Substantia nigra (tissue), 51 donors: ENCODE measurements at places on chromosomes 7 and 10.

DNA sequence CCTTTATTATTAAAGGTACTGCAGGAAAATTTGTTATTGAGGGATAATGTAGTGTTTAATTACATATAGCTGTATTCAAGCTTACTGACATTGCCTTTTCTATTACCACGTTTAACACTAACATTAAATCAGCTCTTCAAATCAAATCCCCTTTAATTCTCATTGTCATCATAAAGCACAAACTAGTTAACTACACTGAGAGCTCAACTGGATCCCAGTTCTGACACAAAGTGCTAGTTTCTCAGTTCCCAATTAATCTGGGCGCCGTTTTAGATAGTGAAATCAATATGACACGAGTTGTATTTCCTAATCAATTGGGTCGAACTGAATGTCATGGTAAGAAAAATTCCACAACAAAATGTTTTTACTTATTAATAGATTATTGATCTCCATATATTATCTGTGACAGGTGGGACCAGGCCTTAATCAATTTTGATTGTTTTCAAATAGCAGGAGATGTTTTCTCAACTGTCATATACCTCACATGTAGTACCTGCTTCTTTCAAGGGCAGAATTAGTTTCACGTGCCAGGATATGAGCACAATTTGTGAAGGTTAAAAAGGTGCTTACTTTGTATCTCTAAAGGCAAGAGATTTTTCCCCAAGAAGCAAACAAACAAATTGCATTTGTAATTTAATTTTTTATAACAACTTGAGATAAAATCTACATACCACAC, 71.0 kb downstream of the AASS start:
- DNase-seq, result no peak

- DNase-seq, result no peak
Measured at GRCh38 chr10:45253183-45253914, 62.1 kb downstream of the OR13A1 start.

- DNase-seq, result no peak
Measured at GRCh38 chr7:142891490-142892082, 6.0 kb upstream of the TRPV6 start.

- DNase-seq, result no peak
Measured at GRCh38 chr7:28466341-28466740, 54.0 kb downstream of the CREB5 start.

DNA sequence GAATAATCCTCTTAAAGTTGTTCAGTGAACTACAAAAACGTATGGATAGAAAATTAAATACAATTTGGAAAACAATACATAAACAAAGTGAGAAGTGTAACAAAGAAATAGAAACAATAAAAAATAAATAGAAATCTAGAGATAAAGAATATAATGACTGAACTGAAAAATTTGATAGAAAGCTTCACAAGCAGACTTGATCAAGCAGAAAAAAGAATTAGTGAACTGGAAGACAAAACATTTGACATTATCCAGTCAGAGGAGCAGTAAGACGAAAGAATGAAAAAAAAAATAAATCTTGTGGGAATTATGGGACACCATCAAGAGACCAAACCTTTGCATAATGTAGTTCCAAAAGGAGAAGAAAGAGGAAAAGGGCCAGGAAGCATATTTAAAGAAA, 32.4 kb upstream of the NPY start:
- no peak for DNase-seq

- no peak for DNase-seq
Measured at GRCh38 chr10:101130141-101130540, 959 bp upstream of the TLX1 start.

DNA sequence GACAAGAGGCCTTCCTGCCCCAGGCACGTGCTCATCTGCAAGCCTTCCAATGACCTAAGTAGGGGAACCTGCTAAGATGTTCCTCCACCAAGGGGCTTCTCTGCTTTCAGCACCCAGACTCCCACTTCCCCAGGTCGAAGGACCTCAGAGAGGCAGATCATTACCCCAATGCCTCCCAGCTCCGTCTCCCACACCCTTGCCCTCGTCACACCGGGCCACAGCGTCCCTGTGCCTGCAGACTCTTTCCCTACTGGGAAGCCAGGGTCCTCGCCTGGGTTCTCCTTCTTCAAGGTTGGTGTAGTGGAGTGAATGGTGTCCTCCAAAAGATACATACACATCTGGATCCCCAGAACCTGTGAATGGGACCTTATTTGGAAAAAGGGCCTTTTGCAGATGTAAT, 151.9 kb downstream of the UBE2H start:
- DNase-seq, result no peak

GRCh38 chr10:97875391-97875790, 25.7 kb downstream of the GOLGA7B start:
- DNase-seq, result no peak

DNA sequence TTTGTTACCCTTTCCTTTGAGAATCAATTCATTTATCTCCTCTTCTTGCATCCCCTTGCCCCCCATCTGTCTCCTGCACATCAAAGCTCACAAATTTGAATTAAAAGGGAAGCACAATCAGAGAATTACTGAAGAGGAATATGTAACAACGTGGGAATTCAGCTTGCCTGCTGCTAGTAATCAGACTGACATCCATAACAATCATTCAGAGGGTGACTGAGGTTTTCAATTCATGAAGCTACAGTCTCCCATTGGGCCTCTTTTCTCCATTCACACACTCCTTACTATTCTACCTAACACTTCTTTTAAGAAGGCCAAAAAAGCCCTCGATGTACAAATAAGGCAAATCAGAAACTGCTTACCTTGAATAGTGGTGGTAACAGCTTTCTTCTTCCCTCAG, 24.3 kb upstream of the DNA2 start:
- DNase-seq, result no peak

DNA sequence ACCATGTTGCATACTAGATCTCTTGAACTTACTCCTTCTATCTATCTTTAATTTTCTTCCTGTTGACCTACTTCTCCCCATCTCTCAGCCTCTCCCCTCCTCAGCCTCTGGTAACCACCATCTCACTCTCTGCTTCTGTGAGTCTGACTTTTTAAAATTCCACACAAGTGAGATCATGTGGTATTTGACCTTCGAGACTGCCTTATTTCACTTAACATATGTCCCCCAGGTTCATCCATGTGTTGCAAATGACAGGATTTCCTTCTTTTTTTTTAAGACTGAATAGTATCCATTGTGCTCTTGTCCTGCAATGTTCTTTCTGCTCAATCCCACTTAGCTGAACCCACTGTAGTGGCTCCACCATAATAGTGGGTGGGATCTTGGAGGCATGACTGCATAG, 51.4 kb upstream of the DNAJC1 start:
- DNase-seq, result no peak

- no peak for DNase-seq
Measured at GRCh38 chr7:68828575-68828974, 769.7 kb upstream of the AUTS2 start.

DNA sequence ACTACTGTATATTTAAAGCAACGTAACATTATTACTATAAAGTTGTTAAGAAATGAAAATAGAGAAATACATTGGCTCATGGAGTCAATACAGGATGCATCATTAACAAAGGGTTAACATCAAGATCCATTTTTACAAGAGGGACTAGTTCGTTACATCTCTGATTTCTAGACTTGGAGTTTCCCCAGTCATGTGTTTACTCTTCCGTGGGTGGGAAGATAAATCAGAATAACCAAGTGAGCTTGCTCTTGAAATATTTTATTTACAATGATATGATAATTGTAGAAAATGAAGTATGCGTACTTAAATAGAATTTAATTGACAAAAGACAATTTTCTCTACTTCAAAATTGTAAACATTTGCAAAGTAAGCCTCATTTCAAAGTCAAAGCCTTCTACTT, 1.0 kb upstream of the PRKAR2B start:
- DNase-seq, result no peak

DNA sequence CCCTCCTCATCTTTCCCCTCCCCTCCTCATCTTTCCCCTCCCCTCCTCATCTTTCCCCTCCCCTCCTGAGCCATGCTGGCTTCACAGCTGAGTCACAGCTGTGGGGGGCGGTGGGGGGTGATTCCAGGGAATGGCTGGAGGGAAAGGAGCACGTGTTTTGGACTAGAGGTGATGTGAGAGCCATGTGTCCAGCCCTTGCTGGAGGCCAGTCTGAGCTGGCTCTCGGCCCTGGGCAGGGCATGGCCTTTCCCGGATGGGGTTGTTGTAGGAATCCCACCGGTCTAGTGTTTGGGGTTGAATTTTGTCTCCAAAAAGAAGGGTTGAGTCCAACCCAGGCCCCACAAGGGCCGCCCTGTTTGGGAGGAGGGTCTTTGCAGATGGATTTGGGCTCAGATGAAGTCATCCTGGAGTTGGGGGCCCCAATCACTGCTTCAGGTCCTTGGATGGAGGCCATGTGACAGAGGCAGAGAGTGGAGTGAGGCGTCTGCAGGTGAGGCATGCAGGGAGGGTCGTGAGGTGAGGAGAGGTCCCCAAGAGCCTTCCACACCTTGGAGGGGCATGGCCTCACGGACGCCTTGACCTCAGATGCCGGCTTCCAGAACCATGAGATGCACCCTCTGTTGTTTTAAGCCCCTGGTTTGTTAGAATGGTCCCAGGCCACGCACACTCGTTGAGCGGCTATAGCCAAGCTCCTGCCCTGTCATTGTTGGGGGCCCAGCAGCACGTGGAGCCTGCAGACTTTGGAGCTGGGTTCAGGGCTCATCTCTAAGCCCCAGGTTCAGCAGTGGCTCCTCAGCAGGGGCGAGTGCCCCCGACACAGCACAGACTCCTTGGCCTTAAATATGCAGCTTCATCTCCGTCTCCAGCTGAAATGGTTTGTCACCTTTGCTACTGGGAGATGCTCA, 101.6 kb downstream of the DNAJB6 start:
- no peak for DNase-seq

- DNase-seq, result no peak
Measured at GRCh38 chr10:35409094-35409582, 72.8 kb downstream of the CCNY start.

DNA sequence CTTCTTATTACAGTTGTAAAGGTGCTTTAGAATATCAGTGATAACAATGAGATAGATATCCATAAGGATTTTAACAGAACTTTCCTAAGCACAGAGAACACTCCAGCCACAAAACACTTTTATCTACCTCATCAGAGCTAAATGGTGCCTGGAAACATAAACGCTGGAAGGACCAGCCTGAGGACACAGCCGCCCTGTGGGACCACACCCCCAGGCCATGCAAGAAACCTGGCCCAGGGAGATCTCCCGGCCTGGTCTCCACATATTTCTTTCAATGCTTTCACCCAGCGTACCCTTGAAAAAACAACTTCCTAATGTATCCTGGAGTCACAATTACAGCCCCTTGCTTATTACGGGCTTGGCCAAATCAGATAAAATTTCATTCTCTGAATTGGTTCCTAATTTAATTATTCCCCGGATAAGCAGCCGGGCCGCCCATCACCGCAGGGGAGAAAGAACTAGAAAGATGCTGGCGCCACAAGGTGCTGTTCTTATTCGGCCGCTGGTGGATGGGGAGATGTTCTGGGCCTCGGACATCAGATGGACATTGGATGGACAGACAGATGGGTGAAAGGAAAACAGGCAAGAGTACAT, 11.8 kb downstream of the CHST15 start:
- DNase-seq, result no peak
